Brain pericyte (primary cell): ENCODE measurements at places on chromosomes 6 and 20.

DNA sequence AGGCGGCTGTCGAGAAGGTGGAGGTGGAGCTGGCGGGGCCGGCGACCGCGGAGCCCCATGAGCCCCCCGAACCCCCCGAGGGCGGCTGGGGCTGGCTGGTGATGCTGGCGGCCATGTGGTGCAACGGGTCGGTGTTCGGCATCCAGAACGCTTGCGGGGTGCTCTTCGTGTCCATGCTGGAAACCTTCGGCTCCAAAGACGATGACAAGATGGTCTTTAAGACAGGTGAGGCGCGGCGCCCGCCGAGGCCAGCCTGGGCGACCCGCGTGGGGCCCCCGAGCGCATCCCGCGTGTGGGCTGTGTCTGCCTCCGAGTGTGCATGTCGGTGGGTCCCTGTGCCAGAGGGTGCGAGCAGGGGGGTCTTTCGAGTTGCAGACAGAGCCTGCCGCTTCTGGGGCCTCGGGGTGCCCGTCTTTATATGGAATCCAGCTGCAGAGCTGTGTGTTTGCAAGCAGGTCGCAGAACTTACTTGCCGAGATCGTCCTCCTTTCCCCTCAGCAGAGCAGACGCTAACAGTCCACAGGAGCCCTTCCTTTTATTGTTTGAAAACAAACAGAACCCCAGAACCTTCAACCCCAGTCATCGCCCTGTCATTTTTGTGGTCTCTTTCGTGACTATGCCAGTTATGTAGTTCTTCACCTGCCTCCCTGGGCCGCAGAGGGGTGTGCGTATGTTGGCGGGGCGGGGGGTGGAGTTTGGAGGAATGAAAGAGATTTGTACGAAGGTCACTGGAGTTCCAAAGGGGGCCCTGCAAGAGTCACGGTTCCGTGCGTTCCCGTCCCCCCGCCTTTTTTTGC lies 766 bp downstream of the SLC16A10 start:
- no peak for DNase-seq

DNA sequence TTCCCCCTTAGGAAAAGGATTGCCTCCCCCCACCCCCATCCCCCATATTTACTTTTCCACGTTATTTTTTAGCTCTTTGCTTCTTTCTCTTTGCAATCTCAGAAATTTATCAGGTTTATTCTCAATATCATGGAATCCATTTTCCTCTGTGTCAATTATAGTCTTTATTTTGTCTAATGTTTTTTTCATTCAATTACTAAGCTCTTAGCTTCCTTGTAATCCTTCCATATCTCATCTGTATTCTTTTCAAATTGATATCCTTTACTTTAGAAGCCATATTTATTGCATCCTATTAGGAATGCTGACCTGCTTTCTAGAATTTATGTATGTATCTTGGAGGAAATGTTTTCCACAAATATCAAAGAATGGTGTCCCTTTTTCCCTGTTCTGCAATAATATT lies 39.3 kb downstream of the TMC2 start:
- DNase-seq: no peak

- DNase-seq: no peak
Measured at GRCh38 chr6:135128268-135128914, 52.7 kb upstream of the MYB start.

DNA sequence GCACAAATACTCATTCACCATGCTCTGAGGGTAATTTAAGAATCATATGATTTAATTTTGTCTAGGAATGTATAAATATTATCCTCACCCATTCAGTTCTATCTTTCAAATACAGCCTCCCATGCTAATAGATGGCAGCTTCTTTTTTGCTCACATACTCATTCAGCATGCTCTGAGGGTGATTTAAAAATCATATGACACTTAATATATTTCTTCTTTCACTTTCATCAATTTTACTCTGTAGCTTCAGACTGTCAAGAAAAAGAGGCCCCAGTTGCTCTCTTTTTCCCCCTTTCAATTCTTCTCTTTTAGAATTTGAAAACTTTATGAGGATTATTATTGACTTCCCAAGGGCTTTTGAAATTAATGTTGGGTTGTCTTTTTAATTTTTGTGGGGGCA lies 161.7 kb upstream of the LAMP5 start:
- no peak for DNase-seq

- DNase-seq: no peak
Measured at GRCh38 chr6:144935661-144936060, 650.5 kb downstream of the UTRN start.

- no peak for DNase-seq
Measured at GRCh38 chr20:17589161-17589834, 19.4 kb downstream of the DSTN start.

GRCh38 chr20:3282271-3283221 lies 43.6 kb upstream of the SLC4A11 start:
- DNase-seq: no peak

DNA sequence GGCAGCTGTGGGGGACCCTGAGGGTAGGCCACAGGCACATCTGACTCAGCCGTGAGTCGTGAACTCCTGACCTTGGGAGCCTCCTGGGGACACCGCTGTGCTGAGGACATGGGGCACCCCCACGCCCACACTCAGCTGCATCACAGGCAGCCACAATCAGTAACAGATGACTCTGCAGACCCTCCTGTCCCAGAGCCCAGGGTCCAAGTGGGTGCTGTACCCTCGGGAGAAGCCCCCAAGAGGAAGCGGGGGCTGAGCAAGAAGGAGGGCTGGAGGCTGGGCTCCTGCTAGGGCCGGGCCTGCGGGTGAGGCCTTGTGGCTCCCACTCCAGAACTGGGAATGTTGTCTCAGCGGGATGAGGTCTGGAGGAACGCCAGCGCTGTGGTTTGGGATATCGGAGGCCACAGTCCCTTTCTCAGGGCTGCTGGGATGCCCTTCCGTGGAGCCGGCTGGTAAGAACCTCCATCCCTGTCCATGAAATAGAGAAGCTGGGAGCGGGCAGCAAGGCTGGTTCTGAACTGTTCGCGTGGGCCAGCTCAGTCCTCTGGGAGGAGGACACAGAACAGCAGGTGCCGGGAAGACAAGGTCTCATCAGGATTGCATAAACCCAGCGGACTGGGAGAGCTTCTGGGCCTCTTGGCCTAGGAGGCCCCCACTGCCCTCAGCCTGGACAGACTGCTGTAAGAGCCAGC lies 3.1 kb upstream of the LAMA5 start:
- DNase-seq: no peak

DNA sequence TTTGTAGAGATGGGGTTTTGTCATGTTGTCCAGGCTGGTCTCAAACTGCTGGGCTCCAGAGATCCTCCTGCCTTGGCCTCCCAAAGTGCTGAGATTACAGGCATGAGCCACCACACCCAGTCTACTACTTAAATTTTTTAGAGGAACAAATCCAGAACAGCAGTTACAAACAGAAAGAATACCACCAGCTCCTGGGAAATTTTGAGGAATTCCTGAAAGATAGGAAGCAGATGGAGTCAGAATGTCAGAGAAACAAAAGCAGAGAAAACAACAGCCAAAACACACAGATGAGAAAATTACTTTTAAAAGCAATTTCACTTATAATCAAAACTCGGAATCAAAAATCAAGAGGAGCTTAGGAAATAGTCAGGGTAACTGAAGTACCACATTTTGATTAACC lies 543.3 kb upstream of the MARCKS start:
- no peak for DNase-seq

DNA sequence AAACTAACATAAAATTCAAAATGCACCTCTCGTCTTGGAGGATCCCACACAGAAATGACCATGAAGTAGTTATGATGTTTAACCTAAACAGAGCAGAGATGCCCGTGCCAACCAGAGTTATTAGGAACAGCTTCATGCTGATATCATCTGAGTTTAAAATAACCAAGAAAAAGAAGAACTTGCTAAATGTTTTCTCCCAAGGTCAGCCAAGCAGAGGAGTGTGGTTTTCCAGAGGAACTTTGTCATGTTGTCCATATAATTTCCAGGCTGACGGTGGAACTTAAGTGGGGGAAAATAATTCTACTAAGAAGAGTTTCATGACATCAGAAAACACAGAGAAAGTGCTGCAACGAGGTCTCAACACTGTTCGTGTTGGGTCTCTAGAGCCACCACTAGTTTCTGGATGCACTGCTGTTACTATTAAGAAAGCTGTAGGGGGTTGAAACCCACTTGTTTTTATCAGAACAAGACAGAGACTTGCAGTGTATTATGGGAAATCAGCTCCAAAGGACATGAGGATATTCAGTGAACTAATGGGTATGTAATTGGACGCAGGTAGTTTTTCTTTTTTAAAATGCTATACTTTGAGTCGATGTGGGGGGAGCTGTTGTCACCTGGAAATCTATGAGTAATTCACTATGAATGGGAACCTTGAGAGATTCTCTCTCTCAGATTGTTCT lies 5.2 kb downstream of the AGPAT4 start:
- DNase-seq: no peak

DNA sequence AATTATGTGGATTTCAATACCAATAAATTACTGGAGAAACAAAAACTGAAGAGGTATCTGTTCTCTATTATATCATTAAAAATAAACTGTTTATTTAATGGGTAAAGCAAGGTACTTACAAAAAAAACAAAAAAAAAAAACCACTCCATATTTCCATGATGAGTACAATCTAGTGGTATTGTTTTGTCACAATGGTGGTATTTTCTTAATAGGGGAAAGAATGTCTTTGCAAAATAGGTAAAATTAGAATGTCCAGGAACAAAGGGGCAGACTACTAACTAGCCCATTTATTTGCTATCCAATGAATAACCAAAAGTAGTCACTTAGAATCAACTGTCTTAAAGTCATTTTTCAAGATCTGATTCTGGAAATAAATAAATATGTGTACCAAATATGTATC lies 92.0 kb downstream of the ARHGAP18 start:
- DNase-seq: no peak

DNA sequence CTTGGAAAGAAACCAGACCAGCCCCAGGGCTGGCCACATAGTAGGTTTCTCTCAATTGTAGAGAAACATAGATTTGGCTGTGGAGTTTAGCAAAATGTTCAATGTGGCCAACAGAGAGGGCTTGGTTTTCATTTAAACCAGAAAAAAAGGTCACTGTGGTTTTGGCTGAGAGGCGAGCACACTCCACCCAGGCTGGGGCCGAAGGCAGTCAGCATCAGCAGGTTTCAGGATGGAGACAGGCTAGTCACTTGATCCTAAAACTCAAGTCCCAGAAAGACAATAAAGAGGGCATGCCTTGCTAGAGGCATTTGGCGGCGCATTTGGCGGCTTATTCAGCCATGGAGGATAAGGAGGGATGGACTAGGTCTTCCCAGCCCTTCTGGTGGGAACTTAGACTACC lies 73.1 kb downstream of the PRND start:
- no peak for DNase-seq

DNA sequence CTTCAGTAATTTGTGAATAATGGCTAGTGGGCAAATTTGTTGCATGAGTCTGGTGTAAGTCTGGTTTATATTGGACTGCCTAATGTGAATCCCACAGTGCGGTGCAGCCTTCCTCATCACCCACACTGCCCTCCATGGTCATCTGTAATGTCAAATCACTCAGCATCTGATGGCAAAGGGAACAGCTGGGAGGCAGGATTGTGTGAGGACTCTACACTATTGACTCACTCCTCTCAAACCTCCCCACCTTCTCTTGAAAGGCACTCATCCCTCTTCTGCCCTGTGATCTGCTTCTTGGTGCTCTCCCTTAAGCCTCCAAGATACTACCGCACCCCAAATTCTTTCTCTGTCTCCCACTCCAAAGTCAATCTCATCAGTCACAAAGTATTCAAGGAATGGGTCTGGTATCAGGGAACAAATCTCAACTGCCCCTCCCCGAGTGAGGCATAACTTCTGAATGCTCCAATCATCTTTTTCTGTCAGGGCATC lies 146.0 kb upstream of the BEND6 start:
- DNase-seq: no peak

GRCh38 chr6:166959911-166960608 lies 3.7 kb upstream of the RNASET2 start:
- no peak for DNase-seq

- no peak for DNase-seq
Measured at GRCh38 chr20:22582964-22583772, 1.2 kb downstream of the FOXA2 start.

GRCh38 chr6:56954403-56955170 lies at the start of gene BEND6:
BEND6 (plus strand) TSS chr6:56955107; CDS start chr6:56981811, 26,704 bp downstream.
- DNase-seq: no peak

DNA sequence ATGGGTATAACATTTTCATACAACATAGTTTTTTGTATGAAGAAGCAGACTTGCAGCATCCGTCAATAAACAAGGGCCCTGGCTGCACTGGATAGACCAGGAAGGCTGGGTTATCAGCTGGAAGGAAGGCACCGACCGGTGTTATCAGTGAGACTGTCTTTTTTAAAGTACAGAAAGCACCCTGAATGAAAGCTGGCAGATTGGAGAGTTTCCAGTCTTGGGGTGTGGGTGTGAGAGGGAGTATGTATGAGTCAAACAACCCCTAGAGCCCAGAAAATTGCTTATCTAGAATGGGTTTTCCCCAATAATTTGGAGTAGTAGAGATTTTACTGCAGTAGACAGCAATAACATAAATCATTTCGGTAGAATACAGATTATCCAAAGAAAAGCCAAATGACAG lies 42.4 kb downstream of the TXLNB start:
- DNase-seq: no peak

GRCh38 chr6:4281341-4282293 lies 146.2 kb upstream of the ECI2 start:
- DNase-seq: no peak

- no peak for DNase-seq
Measured at GRCh38 chr6:10861086-10861485, 20.8 kb downstream of the GCM2 start.

DNA sequence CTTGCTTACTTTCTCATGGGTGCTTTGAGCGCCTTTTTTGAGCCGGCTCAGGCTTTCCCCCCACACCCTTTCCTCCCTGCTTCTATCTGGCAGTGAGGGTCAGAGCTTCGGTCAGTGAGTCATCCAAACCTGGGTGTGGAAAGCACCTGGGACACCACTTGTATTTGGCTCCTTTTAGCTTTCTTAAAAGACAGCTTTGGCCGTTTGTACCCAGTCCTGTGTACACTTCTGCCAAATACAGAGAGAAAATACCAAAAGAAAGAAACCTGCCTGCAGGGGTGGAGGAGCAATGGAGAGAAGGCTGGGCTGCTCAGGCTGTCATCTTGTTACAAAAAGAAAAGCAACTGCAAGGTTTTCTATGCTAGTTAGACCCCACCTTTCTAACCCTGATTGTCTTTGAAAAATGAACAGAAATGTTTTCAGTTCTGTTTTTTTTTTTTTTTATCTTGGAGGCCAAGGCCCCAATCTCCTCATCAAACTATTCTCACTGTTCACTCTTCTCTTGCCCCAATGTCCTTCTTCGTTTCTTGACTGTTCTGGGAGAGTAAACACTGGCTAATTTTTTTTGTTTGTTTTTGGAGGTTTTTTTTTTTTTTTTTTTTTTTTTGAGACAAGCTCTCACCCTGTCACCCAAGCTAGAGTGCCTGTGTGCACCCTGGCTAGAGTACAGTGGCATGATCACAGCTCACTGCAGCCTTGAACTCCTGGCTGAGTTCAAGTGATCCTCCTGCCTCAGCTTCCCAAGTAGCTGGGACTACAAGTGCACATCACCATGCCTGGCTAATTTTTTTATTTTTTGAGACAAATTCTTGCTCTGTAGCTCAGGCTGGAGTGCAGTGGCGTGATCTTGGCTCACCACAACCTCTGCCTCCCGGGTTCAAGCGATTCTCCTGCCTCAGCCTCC lies 76.4 kb downstream of the SSR1 start:
- no peak for DNase-seq

DNA sequence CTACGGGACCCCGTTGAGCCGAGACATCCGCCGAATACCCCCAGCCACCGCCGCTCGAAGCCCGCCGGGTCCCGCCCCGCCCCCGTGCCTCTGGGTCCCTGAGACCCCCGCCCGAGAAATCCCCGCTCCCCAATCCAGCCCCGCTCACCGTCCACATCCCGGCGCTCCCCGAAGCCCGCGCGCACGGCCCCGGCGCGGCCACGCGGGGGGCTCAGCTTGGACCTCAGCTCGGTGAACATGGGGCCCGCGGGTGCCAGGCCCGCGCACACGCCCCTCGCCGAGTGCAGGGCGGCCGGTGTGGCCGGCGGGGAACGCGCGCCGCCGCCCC lies 249 bp downstream of the SAMD10 start:
- no peak for DNase-seq
